Stimulated activated CD4-positive, alpha-beta T cell treated with anti-CD3 and anti-CD28 coated beads, Interleukin-1b, Interleukin-23, amount 100 ng/mL, for 4 hours (primary cell): ENCODE measurements at places on chromosomes 1 and 21.

GRCh38 chr1:118223426-118223825 is 38.4 kb upstream of the SPAG17 start:
- DNase-seq: no peak

GRCh38 chr1:233738396-233738795 is 124.5 kb downstream of the KCNK1 start:
- no peak for DNase-seq

DNA sequence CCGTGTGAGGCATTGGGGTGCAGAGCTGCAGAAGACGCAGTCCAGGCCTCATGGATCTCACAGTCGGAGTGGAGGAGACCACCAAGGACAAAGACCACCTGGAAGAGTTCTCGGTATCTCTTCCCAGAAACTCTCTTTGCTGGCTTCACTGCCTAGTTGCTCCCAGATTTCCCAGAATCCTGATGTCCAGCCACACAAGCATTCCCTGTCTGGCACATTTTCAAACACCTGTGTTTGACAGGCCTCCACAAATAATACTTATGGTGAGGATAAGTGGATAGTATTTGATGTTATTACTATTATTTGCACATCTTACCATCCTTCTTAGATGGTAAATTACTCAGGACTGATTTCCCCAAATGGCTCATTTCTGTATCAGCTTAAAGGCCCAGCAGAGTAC is 27.7 kb upstream of the KANK4 start:
- no peak for DNase-seq

DNA sequence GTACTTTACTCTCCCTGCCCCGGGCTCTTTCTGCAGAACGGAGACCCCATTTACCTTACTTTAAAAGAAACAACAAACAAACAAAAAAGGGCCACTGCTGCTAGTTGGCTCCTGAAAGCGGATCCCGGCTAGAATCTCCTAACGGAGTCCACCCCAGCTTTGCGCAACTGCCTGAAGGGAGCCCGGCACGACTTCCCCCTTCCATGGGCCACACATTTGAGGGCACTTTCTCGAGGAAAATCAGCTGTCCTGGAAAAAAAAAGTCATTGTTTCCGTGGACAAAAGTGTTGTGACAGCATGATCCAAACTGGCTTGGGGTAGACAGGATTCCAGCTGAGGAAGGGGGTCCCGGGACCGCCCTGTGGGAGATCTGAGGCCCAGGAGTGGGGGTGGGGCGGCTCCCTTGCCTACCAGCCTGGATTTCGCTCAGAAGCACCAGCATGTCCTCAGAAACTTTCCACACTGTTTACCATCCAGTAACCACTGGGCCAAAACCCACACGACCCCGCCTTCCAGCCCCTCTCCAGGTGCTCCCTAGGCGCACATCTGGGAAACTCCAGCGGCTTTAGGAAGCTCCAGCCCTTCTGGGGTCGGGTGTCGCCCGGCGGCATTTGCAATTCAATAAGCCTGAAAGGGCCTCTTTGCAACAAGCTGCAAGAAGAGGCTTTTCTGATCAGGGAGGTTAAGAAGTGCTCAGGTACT is 4.8 kb downstream of the RIPK4 start:
- DNase-seq: no peak

DNA sequence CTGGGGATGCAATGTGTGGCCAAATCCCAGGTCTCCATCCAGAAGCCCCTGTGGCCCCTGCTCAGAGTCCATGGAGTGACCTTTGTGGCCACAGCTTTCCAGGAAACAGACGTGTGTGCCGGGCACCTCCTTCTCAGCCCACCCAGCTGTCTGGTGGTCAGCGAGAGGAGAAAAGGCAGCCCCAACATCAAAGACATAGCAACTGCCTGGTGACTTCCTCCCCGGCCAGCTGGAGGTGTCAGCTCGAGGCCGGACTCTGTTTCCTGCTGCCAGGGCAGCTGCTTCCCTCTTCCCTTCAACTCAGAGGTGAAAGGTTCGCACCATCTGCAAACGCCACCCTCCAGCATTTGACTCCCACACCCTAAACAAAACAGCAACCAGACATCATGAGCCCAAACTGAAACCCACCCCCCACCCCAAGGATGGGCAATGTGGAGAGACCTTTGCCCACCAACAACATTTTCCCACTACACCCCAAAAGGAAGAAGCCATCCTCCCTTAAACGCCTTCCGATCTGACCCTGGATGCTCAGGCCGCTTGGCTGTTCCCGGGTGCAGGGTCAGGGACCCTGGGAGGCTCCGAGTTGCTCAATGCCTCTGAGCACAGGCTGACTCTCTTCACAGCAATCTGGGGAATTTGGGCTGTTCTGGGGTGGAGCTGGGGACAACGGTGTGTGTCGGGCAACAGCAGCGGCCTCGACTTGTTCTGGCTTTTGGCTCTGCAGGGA is 162.3 kb downstream of the PSMG1 start:
- no peak for DNase-seq

DNA sequence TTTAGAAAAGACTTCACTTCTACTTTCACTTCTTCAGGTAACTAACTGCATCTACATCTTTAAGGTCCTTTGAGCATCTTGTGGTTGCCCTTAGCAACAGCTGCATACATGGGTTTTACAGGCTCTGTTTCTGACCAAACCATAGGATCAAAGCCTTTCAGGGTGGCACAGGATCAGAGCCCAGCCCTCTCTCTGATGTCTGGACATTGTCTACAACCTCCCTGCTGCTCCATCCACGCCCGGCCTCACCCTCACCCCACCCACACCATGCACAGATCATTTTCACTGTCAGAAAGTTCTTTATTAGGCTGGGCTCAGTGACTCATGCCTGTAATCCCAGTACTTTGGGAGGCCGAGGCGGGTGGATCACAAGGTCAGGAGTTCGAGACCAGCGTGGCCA is 5.2 kb downstream of the NCF2 start:
- DNase-seq: no peak

- DNase-seq: no peak
These were observed 23.6 kb upstream of the GBP1 start for GRCh38 chr1:89088572-89088971.

DNA sequence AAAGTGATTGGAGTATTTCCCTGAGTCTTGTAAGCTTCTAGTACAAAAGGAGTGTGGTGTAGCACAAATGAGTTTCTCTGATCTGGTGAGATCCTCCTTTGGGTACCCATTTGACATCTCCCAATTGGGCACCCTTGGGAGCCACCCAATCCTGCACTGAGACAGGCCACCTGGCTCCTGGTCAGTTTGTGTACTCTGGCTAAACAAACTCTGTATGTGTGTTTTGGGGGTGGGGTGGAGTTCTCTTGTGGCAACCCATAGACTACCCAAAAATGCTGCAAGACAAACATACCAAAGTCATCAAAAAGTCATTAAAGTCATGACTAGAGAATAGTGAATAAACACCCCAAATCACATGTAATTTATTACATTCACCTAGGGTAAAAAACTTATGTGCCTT is 8.4 kb upstream of the HIVEP3 start:
- no peak for DNase-seq

DNA sequence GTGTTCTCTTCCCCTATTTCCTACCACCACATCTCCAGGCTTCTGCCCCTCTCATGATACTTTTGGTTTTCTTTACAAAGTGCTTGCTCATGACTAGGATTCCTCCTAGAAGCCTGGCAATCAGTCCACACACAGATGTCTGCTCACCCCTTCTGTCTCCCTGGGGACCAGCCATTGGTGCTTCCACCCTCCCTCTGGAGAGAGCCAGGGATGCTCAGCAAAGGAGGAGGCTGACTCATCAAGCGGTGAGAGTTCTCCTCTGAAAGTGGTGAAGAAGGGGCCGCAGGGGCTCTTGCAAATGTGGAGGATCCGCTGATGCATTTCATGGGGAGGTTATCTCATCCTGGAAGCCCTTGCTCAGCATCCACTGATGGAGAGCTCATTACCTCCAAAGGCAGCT is 14.5 kb downstream of the NT5C1A start:
- no peak for DNase-seq

DNA sequence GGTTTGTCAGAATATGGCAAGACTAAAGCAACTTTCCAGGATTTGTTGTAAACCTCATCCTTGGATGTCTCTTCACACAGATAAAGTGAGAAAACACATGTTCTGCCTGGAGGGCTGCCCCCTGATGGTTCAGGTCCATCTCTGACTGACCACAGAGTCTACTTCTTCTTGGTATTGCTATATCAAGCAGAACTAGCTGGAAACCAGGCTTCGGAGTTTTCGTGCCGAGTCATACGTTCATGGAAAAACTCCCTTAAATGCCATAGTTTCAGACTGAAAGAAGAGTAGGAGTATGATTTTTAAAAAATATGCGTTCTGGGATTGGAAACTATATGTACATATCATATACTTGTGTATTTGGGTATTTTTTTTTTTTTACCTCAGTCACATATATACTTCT is 5.8 kb downstream of the OR10T2 start:
- DNase-seq: no peak

DNA sequence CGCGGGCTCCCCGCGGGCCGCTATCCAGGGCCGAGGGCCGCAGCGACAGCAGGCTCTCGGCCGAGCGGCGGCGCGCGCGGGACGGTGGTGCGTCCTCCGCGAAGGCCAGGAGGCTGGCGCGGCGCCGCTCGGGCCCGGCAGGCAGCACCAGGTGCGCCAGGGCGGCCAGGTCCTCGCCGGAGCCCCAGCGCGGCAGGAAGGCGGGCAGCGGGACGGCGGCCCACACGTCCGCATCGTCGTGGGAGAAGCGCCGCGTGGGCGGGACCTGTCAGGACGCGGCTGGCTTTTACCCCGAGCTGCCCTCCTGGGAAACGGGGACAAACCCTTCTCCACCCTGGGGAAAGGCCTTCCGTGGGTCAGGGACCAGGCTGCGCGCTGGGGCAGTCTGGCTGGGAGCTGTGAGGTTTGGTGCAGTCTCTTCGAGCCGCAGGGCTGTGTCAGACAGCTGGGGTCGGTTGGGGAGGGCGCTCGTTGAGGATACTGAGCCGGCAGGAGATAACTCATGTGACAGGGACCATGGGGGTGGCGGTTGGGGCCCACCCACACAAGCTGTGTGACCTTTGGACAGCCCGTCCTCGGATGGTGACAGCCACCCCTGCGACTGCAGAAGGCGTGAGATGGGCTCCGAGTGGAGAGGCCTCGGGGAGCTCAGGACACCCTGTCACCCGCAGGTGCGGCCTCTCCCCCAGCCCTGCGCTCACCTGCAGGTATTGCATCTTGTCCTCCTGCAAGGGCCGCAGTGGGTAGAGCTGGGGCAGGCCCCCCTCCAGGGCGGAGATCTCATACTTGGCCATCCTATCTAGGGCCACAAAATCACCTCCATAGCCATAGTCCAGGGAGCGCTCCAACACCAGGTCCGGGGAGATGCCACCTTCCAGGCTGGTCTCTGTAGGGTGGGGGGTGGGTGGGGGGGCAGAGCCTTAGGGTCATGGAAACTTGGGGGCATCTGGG is 6.0 kb downstream of the HES3 start:
- DNase-seq: no peak

DNA sequence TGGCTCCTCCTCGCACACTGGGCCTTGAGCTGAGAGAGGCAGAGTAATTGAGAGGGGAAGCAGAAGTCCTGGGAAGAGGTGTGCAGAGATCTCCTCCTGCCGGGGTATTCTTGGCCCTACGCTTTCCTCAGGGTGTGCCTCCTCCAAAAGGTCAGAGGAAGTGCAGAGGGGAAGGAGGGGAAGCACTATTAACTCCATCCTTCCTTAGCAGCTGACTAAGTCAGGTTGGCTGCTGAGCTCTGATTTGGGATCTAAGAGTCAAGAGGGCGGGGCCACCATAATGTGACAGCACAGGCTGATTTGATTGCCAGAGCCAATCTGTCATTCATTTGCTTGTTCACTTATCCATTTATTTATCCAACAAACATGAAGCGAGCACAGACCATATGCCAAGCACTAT is 12.3 kb downstream of the ATP2B4 start:
- no peak for DNase-seq

DNA sequence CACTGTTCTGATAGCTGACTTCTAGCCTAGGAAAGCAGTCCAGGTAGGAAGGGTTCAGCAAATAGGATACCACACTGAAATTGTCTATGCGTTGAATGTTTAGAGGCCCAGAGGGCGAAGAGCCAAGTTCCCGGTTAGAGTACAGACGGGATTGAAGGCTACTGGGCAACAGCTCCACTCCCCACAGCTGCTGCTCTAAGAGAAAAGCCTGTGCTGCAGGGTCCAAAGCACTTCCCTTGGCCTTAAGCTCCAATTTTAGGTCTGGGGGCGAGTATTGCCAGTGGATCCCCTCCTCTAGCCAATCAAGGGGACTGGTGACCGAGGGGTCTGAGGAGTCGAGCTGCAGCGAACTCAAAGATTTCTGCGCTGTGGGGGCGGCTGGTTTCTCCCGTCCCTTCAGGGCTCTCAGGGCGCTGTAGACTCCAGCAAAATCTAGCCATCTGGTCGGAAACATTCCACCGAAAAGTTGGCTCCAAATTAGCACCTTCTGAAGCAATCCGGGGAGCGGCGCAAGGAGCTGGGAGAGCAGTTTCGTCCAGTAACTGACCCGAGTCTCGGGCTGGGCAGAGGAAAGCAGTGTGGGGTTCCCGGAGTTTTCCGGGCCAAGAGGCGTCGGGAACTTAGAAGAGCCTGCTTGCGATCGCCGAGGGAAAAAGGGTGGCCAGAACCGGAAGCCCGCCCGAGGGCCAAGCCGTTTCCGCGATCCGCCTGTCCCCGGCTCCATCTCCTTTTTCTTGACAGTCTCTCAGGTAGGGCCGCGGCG is 748 bp downstream of the PPP1R15B start:
- DNase-seq: no peak

GRCh38 chr1:145696630-145696960 is 10.6 kb downstream of the PDZK1 start:
- DNase-seq: no peak

DNA sequence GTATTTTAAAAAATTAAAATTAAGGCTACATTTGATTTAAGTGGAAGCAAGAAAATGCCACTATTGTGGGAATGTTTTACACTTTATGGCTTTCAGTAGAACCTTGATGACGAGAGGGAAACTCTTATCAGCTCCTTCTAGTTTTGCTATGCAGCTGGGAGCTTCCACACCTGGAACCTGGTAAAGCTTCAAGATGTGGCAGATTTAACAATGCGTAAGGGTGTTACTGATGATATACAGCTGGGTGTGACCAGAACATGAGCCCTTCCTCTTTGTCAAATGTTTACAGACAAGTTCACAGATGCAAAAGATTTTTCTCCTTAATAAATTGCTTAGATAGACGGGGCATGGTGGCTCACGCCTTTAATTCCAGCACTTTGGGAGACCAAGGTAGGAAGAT is 20.3 kb downstream of the TTC13 start:
- no peak for DNase-seq

DNA sequence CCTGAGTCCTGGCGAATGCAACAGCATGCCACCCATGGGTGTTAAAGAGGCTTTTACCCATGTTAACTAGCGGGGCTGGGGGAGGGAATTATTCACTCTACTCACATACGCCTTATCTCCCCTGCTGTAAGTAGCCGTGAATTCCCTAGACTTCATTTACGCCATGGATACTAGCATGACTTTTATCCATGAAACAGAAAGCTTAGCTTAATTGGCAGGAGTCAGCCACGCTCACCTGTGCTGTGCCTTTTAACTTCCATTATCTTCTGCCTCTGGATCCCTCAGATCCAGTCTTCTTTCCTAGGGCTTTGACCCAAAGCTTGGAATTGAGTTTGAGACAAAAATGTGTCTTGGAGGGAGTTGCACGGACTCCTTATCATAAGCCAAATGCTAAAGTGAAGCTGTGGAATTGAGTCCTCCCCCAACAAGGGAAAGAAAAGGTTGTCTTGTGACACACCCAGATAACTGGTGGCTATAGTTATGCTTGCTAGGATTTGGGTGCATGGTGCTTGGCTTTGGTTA is 9.7 kb upstream of the NASP start:
- DNase-seq: no peak
